ENCODE measurements at places on chromosomes 12 and 14. TPM values are rescaled to one million over a fixed set of nuclear protein-coding genes. Genes with fewer than 3 reads are reported as not detected.

SLC38A4 gene
- total RNA-seq = 2.7 TPM

RNU4-1 gene
- total RNA-seq = under 0.01 TPM

LRTM2 gene
- total RNA-seq = 0.20 TPM

ENDOU gene
- 20.8 TPM for total RNA-seq

GLS2 gene
- 2.1 TPM for total RNA-seq
